ENCODE measurements at places on chromosomes 5 and 9. TPM values are rescaled to one million over a fixed set of nuclear protein-coding genes. Genes with fewer than 3 reads are reported as not detected.

DNA sequence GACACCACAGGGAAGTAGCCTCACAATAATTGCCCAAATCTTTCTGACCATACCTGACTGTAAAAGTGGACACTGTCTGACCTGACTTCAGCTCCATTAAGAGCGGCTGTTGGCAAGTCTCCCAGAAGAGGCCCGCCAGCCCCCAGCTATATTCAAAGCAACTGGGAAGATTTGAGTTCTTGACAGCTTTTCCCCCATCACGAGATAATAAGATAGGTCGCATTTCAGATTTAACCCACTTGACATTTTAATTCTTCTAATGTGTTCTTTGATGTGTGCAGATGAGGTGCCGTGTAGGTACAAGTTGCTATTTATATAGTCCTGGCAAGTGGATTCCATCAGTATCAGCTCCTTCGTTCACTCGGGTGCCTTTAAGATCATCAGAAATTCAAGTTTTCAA is 345.7 kb downstream of the DRD1 start:
- no peak for DNase-seq

- DNase-seq: no peak
Measured at GRCh38 chr5:179261301-179262125, 83.7 kb downstream of the ADAMTS2 start.

ELOVL7 gene
- 0.36 TPM for polyA plus RNA-seq

- no peak for DNase-seq
Measured at GRCh38 chr9:78286946-78287388, 10.0 kb upstream of the PSAT1 start.

DNA sequence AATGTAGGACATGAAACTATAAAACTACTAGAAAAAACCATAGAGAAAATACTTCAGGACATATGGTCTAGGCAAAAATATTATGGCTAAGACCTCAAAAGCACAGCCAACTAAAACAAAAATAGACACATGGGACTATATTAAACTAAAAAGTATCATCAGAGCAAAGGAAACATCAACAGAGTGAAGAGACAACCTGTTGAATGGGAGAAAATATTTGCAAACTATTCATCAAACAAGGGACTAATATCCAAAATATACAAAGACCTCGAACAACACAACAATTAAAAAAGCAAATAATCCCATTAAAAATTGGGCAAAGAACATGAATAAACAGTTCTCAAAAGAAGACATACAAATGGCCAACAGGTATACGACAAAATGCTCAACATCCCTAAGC is 210.9 kb downstream of the PCSK1 start:
- DNase-seq: no peak

DNA sequence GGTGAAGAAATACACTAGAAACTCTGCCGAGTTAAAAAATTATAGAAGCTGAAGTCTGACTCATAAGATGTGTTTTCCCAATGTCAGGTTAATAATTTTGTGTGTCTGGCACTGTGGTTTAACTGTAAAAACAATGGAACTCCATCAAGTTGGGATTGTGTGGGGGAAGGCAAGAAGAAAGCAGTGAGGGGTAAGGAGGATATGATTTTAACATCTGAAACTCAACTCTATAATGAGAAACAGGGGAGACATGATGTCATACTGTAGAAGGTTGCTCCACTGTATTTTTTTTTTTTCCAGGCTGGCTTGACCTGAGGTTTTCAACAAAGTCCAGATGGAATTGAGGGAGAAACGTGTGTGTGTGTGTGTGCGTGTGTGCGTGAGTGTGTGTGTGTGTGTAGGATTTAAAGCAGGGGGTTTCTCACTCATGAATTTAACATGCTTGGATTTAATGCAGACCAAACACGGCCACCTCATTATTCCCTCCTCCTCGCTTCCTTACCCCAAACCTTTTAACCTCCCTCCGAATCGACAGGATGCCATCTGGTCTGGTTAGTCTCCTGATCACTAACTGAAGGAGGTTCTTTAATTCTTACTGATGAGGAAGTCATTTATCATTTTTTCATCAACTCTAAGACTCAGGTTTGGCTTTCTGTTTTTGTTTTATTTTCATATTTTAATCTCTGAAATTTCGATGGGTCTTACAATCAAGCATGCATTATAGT is 140.2 kb upstream of the LPAR1 start:
- DNase-seq: no peak

- no peak for DNase-seq
Measured at GRCh38 chr9:133506653-133507038, 18.1 kb downstream of the MYMK start.

INSL4 gene
- polyA plus RNA-seq: not detected

DNA sequence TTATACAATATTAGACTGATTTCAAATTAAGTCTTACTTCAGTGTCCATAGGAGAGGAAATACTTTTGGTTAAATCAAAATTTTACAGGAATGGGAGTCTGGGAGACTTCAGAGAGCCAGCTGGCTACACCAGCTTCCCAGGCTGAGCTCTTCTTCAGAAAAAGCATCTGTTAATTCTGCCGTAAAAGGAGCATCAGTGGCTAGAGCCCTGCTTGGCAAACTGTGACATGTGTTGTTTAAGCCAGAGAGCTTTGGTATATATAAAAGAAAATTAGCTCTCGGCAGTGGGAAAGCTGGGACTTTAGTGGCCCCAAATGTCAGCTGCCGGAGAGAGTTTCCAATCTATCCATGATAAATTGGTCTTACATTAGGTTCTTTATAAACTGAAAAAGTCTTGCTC is 378.8 kb upstream of the TUSC1 start:
- no peak for DNase-seq

PALM2AKAP2 gene
- not detected for polyA plus RNA-seq

- DNase-seq: peak; percentile 55
Measured at GRCh38 chr5:134127376-134127861, 12.9 kb downstream of the TCF7 start.

DNA sequence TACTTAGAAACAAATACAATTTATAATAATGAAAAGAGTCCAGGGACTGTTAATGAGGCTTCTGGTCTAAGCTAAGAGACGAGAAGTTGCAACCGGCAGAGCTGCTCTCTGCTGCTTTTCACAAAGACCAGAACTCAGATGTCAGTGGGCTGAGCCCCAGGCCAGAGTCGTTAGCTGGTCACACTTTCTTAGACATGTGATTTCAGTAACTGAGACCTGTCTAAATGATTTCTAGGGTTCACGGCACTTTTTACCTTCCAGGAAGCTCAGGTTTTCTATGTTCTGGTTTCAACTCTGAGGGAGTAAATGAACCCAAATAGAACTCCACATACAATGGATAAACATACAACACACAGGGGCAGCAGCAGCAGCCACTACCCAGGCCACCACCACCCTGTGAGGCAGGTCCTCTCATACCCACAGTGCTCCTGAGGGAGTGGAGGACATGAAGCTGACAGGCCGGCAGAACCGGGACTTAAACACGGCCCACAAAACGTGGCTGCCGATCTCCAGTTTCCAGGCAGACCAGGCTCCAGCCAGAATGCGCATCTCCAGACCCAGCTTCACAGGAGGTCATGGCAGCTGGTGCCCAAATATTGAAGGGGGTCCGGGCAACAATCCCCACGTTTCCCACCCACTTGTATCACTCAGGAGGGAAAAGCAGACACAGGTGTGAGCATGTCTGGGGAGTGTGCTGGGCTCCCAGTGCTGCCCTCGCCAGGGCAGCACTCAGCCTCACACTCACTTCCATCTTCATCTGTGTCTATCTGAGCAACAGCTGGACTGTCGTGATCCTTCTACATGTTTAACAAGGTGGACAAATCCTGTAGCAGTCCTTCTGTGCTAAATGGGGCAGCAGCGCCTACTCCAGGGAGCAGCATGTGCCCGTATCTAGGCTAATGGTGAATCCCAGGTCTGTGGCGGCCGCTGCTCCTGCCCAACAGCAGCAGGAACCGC is 38.8 kb downstream of the IARS1 start:
- no peak for DNase-seq

GRCh38 chr5:11873587-11873986 is 30.7 kb downstream of the CTNND2 start:
- DNase-seq: no peak

GRCh38 chr9:21434202-21435014 is 5.8 kb upstream of the IFNA1 start:
- peak; percentile 50 for DNase-seq

- DNase-seq: no peak
Measured at GRCh38 chr5:17106521-17106920, 110.9 kb upstream of the BASP1 start.

DNA sequence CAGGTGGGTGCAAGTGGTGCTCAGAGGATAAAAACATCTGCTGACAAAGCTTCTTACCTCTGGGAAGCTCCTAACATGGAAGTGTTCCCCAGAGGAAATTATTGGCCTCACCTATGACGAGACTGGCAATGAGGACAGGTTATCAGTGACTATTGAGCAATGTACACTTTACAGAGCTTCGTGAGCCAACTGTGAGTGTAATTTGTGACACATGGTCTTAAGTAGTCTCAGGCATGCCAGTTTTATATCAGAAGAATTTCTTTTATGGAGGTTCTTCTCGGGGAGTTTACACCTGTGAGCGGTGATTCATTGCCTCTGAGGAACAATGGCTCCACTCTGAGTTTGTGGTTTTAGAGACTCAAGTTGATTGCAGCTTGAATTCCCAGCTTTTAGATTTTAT is 11.3 kb downstream of the ANKDD1B start:
- no peak for DNase-seq

All from CD14-positive monocyte (primary cell).